Fibroblast of skin of right biceps (primary cell): ENCODE measurements at places on chromosomes 5 and 9.

DNA sequence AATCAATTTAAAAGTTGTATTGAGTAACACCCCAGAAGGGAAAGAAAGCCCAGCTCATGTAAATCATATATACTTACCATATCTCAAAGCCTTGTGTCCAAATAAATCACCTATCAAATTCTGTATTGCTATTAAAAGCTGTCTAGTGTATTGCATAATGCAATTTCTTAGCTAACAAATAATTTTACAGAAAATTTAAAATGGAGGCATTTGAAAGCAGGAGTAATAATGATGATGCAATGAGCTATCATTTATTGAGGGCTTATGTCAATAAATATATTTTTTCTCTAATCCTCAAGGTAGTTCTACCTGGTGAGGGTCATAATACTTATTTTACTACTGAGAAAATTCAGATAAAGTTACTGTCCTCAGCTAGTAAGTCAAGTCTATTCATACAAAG lies 42.8 kb upstream of the CDK5RAP2 start:
- DNase-seq: no peak

GRCh38 chr9:529731-530130 lies 311.8 kb upstream of the DMRT1 start:
- DNase-seq: no peak

GRCh38 chr5:459562-460272 lies 16.7 kb downstream of the EXOC3 start:
- DNase-seq: no peak

DNA sequence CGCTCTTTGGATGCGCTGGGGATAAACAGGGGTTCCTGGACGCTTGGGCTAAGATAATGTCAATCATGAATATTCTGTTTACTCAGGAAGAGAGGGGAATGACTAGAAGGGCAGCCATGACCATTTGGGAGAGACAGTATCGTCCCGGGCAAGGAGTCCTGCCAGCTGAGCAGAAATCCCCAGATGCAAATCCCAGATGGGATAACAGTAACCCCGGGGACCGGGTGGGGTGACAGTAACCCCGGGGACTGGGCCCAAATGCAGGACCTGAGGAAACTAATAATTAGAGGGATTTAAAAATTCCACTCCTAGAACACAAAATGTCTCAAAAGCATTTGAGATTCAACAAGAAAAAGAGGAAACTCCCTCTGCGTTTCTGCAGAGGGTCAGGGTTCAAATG lies 189.0 kb upstream of the PPP1R26 start:
- no peak for DNase-seq

- no peak for DNase-seq
Observed at GRCh38 chr5:112923988-112924387, 2.0 kb upstream of the REEP5 start.

DNA sequence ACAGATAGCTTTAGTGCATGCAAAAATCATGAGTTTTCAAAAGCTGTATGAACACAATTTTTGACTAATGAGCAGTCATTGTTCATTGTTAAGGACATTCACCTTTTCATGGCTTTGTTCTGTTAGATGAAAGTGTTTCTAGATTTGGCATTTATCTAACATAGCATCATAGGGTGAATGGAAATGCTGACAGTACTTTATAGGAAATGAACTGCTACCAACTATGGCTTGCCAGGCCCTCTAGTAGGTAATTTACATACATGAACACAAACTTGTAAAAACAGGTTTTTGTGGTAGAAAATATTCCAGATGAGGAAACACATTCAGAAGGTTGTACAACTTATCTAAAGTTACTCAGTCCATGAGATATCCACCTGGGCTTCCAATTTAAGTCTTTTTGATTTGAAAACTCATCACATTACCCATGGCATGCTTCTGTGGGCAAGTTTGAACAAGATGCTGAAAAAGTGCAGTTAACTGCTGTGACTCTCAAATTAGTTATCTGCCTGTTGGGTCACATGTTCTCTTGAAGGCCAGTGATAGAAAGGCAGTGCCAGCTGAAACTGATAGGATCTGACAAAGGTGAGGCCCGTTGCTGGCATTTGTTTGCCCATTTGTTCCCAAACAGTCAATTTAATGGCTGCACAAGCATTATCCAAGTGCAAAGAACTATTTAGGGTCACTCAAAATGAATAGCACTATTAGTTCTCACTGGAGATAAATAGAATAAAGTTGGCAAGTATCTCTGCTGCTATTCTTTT lies 399.1 kb downstream of the MAN2A1 start:
- DNase-seq: no peak

DNA sequence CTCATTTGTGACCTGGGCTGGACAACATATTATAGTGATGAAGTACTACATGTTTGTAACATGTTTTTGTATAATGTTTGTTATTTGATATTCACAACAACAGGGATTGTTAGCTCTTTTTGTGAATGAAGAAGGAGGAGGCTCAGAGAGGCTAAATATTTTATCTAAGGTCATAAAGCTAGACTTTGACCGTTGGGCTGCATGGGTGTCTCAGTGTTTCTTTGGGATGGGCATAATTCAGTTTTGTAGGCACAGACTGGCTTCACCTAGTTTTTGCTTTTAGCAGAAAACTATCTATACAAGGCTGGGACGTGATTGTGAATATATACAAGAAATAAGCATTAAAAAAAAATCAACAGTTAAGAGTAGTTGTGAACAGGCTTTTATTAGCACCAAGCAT lies 15.0 kb upstream of the GNG10 start:
- no peak for DNase-seq

- peak; percentile 67 for DNase-seq
Observed at GRCh38 chr5:110769000-110769681, 30.3 kb downstream of the SLC25A46 start.

DNA sequence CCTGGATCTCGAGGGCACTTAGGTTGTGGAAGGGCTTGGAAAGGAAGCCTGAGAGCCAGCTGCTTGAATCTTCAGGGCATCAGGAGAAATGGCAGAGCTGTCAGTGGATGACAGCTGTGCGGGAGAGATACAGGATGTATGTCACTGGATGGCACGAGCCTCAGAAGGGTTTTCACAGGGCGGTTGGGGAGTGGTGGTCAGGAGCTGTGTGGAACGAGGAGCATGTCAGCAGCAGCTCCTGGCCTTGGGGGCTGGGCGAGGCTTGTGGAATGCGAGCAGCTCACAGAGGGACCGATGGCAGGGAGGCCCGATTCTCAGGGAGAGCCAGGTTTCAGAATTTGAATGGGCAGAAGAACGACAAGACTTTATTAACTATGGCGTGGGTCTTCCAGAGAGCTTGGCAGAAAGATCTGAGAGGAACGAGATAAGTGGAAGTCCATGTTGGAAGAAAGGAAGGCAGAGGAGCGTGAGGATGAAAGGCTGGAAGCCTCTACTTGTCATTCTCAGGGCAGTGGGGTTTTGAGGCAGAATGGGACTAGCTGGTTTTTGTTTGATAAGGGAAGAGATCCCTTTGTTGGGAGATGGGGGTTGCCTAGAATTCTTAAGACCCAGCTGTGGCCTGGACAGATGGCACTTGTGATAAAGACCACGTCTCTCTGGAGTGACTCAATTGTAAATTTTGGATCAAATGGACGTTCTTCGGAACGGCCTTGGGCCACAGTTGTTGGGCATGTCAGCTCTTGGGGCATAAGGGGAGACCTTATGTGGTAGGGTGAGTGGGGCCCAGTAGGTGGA lies 60.3 kb downstream of the SNX30 start:
- no peak for DNase-seq

- peak; percentile 94 for DNase-seq
Observed at GRCh38 chr9:5493679-5494511, 16.4 kb upstream of the PDCD1LG2 start.

- no peak for DNase-seq
Observed at GRCh38 chr5:137136991-137137632, 362.0 kb downstream of the SPOCK1 start.

DNA sequence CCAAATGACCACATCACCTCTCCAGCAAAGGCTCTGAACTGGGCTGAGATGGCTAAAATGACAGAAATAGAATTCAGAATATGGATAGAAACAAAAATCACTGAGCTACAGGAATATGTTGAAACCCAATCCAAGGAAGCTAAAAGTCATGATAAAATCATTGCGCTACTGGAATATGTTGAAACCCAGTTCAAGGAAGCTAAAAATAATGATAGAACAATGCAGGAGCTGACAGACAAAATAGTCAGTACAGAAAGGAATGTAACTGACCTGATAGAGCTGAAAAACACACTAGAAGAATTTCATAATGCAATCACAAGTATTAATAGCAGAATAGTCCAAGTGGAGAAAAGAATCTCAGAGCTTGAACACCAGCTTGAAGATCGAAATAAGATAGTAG lies 394.9 kb upstream of the GRAMD2B start:
- DNase-seq: no peak
